NCI-H526 (cell line): ENCODE measurements at places on chromosomes 1 and 21.

GRCh38 chr21:41090981-41091380 is 77.0 kb upstream of the BACE2 start:
- no peak for DNase-seq

GRCh38 chr21:42012344-42012743 is 2.2 kb upstream of the ZBTB21 start:
- no peak for DNase-seq

DNA sequence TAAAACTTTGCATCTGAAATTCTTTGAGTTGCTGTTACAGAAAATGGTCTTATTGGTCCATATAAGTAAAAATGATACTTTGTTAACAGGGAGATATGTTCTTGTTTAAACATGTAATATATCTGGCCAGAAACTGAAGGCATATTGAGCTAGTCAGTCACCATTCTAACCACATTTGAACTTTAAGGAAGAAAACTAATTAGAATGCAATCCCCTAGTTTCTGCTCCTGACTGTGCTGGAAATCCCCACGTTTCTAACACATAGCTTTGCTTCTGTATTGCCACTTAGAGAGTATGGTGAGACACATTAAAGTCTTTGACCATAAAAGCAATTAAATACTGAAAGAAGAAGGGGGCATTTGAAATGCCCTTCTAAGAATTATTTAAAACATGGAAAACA is 32.1 kb upstream of the HIVEP3 start:
- no peak for DNase-seq

- DNase-seq = no peak
Measured at GRCh38 chr1:102732927-102733326, 375.4 kb downstream of the COL11A1 start.

GRCh38 chr1:240462766-240463395 is 149.1 kb downstream of the GREM2 start:
- DNase-seq = no peak

DNA sequence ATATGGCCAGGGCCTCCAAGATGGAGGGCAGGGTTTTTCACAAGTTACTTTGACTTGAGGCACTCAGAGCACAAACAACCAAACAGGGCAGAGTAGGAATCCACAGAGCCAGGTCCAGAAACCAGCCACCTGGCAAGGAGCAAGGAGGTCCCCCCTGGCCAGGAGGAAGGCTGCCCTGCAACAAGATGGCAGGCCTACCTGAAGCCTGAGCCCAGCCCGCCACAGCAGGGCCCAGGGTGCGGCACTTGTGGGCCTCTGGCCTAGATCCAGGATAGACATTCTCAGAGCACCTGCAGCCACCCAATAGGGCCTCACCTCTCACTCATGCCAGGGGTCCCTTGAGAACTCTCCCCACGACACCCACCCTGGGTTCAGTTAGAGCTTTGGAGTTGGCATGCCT is 11.5 kb downstream of the SH3BGRL3 start:
- no peak for DNase-seq

DNA sequence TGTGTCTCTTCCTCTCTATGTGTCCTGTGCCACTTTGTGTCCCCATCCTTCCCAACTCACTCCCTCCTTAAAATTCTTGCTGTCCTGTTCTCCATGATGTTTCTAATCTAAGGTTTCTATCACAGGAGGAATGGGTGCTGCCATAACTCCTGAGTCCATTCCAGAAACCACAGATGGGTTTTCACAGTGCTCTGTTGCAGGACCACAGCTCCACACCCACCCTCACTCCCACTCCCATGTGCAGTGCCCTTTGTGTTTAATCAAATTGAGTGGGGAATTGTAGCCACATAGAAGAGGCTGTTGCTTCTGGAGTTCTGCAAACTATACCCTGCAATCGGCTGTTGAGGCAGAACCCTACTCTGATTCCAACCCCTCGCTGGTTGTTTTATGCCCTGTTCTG is 142.1 kb downstream of the SPATA46 start:
- no peak for DNase-seq

GRCh38 chr1:191620883-191621282 is 537.4 kb upstream of the RGS18 start:
- no peak for DNase-seq

DNA sequence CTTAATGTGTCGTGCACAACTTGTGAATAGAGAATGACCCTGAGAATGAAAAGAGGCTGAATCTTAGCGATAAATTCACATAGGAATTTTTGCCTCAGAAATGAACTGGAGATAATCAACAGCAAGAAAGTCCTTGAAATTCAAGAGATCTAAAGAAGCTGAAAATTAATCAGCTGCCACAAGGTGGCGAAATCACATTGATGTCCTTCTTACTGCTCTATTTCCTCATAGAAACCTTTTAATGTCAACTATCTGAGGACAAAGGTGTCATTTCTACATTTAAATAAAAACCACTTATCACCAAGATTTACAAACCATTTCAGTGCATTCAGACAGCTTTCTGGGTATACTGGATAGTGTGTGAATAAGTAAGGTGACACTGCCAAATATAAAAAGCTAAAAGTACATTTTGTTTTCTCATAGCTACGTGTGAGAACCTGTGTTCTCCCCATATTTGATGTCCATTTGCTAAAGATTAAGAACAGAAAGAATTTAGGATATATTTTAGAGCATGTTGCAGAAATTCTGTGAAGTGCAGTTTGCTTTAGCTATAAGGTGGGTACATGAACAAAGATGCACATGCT is 485.3 kb upstream of the PTBP2 start:
- DNase-seq = peak; percentile 64

DNA sequence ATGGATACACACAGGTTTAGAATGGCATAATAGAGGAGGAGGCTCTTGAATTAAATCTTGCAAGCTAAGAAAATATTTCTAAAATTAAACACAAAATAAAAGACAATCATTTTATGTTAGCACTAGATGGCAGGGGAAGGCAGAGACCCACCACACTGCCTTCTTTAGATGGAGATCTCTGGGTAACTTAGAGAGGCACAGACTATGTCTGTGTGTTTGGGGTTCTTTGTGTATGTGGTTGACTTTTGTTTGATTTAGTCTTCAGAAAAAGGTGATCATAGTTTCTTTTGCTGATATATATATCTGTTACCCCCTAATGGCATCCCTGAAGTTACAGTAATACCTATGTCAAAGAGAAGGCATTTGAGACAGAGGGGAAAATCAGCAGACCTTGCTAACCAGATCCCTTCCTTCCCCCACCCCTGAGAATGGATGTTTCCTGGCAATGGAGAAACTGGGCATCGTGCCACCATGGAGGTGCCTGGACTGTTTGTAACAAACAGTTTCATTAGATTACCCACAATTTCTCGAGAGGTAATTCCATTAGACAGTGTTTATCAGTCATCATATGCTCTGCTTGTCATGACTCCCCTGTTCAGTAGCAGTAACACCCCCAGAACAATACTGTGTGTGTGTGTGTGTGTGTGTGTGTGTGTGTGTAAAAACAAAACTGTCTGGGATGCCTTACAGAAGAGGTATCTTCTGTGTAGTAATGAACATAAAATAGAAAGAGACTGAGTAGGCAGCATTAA is 228.3 kb upstream of the DEPDC1 start:
- no peak for DNase-seq

- no peak for DNase-seq
Measured at GRCh38 chr1:223872308-223872901, 26.7 kb upstream of the TP53BP2 start.

DNA sequence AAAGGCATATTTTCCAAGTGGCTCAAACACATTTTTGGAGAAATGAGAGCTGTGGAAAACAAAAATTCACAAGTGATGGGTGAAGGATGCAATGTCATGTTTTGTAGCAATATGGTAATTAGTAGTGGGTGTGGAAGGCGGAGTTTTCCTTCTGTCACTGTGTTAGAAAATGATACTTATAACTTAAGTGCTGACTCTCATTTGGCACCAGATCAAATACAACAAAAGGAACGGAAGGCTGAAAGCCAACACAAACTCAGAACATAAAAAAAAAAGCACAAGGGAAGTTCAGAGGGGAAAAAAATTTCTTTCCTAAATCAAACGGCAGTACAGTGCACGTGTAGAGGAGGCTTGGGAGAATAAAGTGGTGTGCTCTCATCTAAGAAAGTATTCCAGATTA is at the start of gene TNFSF18:
Gene TNFSF18 (minus strand): TSS at position 77 of the 400 bp plus-strand sequence. CDS start 45 bp downstream, at position 32.
- no peak for DNase-seq

GRCh38 chr1:151546011-151546925 is 6.2 kb downstream of the TUFT1 start:
- no peak for DNase-seq

- DNase-seq = no peak
Measured at GRCh38 chr1:238071061-238071460, 180.3 kb upstream of the ZP4 start.

GRCh38 chr21:29326914-29327554 is 28.3 kb downstream of the BACH1 start:
- no peak for DNase-seq

- no peak for DNase-seq
Measured at GRCh38 chr1:227774051-227774731, 39.0 kb downstream of the SNAP47 start.

- DNase-seq = no peak
Measured at GRCh38 chr1:108045460-108045859, 80.5 kb upstream of the VAV3 start.

GRCh38 chr1:42852608-42852980 is 6.2 kb downstream of the ZNF691 start:
- no peak for DNase-seq

GRCh38 chr1:17215545-17215890 is 10.6 kb downstream of the PADI1 start:
- no peak for DNase-seq

GRCh38 chr1:171940368-171940767 is 99.1 kb downstream of the DNM3 start:
- DNase-seq = no peak
